Testis (tissue), 5 donors: ENCODE measurements at places on chromosomes 3 and 15.

GRCh38 chr3:112604536-112604935, 36.4 kb downstream of the CCDC80 start:
- no peak for DNase-seq

- peak; percentile 53 for DNase-seq
Measured at GRCh38 chr15:24862726-24863521, 91.9 kb upstream of the SNRPN start.

DNA sequence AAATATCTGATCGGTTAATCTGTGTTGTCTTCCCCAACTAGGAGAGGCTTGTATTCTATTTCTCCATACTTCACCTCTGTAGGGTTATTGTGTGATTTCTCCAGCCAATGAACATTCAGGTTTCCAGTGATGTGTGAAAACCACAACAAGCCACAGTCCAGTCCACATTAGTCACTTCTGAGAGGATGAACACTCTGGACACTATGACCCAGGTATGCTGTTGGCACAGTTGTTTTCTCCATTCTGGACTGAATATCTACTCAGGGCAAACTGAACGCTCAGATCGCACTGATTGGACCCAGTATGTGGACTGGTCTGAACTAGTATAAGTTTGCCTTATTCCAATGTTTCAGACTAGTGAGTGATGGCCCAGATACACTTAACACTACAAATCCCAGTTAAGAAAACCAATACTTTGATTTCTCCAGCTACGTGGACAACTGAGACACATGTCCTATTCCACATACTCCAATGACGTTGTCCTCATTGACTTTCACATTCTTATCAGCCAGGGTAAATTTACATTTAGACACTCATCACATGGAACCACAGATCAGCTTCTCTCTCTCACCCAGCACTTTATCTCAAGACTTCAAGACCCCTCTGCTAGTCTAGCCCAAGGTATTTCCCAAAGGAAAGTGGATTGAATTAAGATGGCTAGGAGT, 587.4 kb upstream of the SGO1 start:
- no peak for DNase-seq

DNA sequence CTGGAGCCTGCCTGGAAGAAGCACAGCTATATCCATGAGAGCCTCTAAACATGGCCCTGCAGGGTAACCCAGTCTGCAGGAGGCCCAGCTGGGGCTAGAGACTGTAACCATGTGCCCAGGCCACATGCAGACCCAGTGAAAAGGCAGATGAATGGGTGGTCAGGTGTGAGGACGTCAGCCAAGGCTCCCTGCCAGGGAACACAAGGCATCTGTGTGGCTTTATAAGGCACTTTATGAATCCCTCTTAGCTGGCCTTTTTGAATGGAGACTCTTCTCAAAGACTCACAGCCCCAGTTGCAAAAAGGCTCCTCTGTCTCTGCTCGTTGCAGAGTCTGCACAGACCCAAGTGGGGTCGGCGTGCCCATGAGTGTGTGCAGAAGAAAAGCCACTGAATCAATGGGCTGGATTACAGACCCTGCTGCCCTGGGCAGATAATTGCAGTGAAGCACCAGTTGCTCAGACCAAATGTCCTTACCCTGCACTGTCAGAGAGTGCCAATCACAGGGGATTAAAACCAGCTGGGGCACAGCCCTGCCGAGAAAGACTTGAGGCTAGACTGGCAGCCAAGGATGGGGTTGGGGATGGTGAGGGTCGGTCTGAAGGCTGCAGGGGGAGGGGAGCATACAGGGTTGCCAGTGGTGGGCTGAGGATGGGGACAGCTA, 154.2 kb downstream of the RAB11A start:
- no peak for DNase-seq

DNA sequence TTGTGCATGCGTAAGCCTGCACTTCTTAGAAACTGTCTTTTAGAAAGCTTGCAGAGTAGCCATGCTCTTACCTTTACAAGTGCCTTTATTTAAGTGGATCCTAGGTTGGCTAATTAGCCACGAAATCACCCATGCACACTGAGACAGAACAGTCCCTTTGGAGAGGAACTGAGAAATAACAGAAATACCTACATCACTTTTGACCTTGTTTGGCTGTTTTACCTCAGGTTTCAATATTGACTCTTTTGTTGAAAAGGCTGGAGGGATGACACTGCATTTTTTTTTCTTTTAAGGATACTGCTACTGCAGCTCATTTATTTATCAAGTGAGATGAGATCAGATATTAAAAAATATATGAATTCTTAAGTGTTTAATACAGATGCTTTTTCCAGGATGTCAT, 155.6 kb upstream of the GOLIM4 start:
- DNase-seq: no peak

- no peak for DNase-seq
Measured at GRCh38 chr3:51715231-51715976, 8.5 kb downstream of the GRM2 start.
